Sigmoid colon (tissue), 7 donors: ENCODE measurements at places on chromosomes 3 and 15. TPM values are rescaled to one million over a fixed set of nuclear protein-coding genes. Genes with fewer than 3 reads are reported as not detected.

Gene SLITRK3
- 4.1 TPM for total RNA-seq

Gene CX3CR1
- 0.68 TPM for total RNA-seq

Gene WDR49
- total RNA-seq = 0.81 TPM

Gene ITIH3
- total RNA-seq = 0.36 TPM

Gene BAHD1
- total RNA-seq = 7.7 TPM

Gene CEP63
- 33.5 TPM for total RNA-seq
